ENCODE measurements at places on chromosomes 5 and 9.

GRCh38 chr5:14428302-14429081, 153.1 kb upstream of the OTULINL start:
- no peak for DNase-seq

- no peak for DNase-seq
Observed at GRCh38 chr9:95724253-95724991, 151.1 kb upstream of the ERCC6L2 start.

DNA sequence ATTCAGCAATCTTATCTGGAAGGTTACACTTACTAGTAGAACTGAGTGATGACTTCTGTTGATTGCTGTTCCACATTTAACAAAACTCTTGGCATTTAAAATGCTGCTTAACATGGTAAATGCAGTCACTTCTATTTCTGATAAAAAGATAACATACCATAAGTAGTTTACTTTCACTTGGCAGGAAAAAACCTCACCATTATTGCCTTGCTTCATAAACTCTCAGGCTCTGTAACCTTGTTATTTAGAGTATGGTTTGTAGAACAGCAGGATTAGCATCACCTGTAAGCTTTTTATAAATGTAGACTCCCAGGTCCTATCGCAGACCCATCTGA, 55.5 kb downstream of the AUH start:
- no peak for DNase-seq

DNA sequence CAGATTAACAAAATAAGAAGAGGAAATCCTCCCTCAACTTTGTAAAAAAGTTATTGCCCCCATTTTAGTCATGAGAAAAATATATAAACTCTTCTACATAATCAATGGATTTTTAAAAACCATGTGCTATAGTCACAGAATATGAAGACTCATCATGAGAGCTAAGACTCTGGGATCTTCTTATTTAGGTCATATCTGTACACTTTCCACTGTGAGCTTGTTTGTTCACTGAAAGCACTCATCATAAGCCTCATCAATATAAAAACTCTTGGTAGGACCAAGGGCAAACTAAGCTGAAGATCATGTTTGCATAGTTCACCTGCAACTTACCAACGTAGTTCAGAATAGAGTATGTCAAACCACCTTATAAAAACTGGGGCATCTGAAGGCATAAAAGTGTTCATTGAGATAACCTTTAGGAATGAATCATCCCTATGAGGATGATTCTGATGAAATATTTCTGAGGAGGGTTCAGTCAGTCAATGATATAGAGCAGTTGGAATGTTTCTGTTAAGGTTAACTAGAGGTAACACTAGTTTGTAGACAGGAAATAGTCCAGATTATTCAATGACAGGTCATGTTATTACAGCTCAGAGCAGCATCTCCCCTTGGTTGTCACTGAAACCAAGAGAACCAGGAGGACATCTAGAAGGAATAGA, 289.9 kb upstream of the SMC2 start:
- DNase-seq, result no peak

Data from NCI-H524 (cell line).